NCI-H526 treated with DMSO at 0.1 percent for 48 hours (cell line): ENCODE measurements at places on chromosomes 1 and 21.

GRCh38 chr1:226654668-226655055 lies 84.4 kb downstream of the ITPKB start:
- no peak for DNase-seq

- DNase-seq: no peak
Measured at GRCh38 chr21:41445465-41445862, 19.4 kb downstream of the MX1 start.

GRCh38 chr1:91891454-91891853 lies 5.5 kb upstream of the TGFBR3 start:
- no peak for DNase-seq

GRCh38 chr1:13829152-13829769 lies 129.3 kb downstream of the PRDM2 start:
- no peak for DNase-seq

- no peak for DNase-seq
Measured at GRCh38 chr1:167328306-167328815, 107.7 kb downstream of the POU2F1 start.

DNA sequence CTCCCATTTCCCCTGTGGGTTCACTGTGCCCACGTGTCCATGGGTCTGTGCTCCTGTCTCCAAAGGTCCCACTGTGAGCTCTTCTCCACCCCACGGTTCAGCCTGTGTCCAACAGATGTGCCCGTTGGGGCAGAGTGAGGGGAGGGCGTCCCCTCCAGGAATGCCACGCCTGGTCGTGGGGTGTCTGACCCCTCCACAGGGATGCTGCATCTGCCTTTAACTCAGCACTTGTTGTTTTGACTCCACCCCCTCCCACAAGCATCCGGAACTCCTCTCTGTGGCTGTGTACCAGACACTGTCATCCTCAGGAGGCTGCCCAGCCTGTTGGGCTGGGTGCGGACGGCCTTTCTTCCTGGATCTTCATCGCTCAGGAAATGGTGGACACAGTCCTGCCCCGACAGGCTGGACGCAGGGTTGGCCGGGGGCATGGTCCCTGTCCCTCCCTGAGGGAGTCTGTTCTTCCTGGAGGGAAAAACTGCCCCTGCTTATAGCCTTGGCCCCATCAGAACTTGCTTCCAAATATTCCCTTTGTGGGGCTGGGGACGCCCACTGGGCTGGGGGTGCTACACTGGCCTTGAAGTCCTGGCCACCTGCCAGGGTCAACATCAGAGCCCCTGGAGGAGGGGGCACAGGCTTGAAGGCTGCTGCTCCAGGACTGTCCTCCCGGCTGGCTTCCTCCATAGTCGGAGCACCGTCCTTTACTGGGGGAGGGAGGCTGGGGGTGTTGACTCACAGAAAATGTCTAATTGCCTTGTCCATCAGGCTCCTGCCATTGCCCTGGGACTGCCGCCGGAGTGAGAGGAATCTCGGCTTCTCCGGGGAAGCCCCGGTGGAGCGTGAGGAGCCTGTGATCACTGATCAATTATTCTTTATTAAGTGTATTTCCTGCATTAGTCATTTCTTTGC lies 182.0 kb upstream of the C1orf174 start:
- no peak for DNase-seq

GRCh38 chr1:29469457-29469856 lies 233.1 kb downstream of the PTPRU start:
- DNase-seq: no peak

DNA sequence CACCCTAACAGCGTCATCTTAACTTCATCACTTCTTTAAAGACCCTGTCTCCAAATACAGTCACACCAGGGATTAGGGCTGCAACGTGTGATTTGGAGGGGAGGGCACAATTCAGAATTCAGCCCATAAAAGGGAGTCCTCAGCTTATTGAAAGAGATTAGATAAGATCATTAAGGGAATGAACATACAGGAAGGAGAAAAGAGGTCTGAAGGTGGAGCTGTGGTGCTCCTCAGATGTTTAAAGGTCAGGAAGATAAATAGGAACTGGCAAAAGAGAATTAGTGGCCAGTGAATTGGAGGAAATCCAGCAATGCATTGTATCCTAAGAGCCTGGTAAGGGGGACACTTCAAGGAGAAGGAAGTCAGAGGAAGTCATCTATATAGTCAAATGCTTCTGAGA lies 113.5 kb downstream of the PROX1 start:
- no peak for DNase-seq

- DNase-seq: no peak
Measured at GRCh38 chr1:49333906-49334305, 557.2 kb upstream of the BEND5 start.

DNA sequence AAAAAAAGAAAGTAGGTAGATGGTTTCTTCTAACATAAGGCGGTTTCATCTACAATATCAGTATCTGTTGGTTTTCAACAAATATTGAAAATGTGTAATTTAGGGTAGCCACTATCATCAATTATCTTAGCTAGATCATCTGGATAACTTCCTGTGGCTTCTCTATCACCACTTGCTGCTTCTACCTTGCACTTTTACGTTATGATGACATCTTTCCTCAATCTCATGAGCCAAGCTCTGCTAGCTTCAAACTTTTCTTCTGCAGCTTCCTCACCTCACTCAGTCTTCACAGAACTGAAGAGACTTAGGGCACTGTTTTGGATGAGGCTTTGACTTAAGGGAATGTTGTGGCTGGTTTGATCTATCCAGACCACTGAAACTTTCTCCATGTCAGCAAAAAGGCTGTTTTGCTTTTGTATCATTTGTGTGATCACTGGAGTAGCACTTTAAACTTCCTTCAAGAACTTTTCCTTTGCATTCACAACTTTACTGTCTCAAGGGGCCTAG lies 144.9 kb upstream of the HP1BP3 start:
- DNase-seq: no peak

DNA sequence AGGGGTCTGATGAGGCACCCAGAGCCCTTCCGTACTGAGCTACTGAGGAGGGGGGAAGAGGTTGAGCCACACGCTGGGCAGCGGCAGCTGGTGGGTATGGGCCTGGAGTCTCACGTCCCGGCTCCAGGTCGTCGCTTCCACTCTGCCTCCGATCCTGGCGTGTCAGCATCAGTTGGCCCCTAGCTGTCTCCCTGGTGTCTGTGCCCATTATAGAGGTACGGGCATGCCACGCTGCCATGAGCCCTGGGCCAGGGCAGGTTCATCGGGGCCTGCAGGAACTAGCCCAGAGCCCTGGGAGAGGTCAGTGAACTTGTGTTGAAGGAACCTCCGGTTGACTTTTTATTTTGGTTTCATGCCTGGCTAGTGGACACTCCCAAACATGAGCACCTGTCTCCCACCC lies 18.2 kb downstream of the COQ8A start:
- no peak for DNase-seq

DNA sequence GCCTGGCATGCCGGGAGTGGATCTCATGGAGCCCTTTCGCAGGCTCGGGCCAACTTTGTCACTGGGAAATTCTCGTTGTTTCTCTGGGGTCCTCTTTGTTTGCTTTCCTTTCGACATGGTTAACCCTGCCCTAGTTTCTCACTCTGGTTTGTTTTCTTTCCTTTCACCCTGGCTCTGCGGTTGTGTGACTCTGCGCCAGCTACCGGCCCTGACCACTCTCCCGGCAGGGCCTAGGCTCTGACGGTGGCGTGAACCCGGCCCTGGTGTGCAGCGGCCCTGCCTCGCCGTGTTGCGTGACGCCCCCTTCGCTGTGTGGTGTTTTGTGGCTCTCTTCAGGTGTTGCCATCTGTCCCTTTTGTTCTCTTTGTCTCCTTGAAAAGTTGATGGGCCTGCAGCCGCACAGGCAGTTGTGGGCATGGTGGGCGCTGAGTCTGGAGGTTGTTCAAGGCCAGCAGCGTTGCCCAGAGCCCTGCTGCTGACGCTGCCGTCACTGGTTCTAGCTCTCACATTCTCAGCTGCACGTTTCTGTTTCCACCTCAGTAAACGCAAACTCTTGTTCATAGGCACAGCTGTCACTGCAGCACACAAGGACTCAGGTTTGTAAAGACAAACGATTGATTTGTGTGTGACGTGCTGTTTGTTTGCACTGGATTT lies 64.6 kb upstream of the DIP2A start:
- no peak for DNase-seq

- no peak for DNase-seq
Measured at GRCh38 chr1:47637111-47637685, 199.4 kb downstream of the FOXD2 start.

DNA sequence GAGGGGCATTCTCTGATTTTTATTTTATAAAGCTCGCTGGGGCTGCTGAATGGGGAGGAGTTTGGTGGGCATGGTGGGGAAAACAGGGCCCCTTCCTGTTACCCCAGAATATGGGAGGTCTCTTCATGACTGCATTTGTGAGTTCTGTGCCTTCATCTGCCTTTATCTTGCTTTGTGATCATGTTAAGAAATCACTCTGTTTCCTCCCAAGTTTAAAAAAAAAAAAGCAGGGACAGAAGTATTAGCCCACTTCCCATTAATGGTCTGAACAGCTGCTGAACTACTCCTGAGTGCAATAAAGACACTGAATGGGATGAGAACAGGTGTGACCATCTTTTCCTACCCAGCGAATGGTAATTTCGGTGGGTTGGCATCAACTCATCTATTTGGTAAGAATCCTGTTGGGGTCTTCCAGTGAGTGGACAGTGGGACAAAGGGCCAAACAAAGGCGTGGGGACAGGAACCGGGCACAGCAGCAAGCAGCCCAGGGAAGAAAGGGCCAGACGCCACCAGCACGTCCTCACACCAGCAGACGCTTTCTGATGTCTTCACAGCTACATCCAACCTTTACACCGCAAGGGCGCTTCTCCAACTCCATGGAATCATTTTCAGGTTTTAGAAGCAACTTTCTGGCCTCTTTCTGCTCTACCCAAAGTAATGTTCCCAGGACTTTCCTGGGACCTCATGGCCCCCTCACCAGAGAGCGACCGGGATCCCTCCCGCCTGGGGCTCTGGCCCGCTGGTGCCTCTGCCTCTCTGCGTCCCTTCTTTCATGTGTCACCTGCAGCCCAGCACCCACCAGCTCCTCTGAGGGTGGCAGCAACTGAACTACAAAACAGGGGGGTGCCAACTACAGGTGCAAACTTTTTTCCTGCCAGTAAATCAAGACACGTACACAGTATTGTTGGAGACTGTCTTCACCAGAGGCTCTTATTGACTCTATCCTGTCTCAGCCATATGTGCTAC lies 160.2 kb downstream of the ADSS2 start:
- no peak for DNase-seq

DNA sequence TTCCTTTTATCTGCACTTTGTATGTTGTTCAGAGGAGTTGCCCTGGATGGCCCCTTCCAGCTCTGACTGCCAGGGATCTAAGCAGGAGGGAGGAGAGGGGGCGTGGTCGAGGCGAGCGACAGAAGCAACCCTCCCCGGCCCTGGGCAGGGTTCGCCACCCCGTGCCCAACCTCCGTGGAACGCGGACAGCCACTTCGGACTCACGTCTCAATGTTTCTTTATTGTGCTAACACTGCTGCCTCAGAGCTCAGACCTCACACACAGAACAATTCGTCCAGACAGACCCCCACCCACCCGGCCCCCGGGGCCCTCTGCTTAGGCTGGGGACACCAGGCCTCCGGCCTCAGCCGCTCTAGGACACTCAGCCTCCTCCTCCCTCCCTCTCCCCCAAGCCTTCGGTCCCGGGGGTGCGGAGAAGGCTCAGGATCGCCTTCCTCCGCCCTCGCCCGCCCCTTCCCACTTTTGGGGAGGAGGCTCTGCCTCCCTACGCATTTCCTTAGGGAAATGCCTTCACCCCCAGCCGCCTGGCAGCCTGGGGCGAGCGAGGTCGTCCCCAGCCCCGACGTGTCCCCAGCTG lies 8.3 kb downstream of the VSIG8 start:
- peak; percentile 68 for DNase-seq

- DNase-seq: no peak
Measured at GRCh38 chr1:160868141-160868540, 5.5 kb upstream of the CD244 start.

DNA sequence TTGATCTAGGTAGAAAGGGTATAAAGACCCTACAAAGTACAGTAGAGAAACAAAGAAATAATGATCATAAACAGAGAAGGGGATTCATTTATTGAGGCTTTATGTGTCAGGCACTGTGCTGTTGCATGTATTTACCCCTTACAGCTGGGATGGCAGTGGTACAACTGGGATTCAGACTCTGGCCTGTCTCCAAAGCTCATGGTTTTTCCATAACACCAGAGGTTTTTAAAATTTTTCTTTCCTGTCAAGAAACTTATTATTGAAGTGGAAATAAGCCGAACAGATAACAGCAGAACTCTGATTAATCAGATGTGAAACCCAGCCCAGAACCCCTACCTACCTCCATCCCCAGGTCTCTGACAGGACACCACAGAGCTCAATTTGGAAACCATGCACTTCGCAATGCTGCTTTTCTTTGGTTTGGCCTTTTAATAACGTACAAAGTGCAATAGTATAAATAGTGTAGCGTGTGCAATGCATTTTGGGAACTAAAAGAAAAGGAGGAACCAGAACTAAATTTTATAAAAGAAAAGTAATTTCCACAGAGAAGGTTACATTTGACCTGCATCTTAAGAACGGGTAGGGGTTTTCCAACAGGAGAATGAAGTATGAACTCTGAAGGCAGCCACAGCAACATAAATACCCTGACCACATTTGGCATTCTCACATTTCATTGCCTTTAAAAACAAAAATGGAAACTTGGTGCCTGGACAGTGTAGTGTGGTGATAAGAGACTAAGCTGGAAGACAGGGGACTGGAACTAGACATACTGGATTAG lies 92.0 kb upstream of the S1PR1 start:
- no peak for DNase-seq
